Naive B cell (primary cell): ENCODE measurements at places on chromosomes 16 and 17. TPM values are rescaled to one million over a fixed set of nuclear protein-coding genes. Genes with fewer than 3 reads are reported as not detected.

- no peak for DNase-seq
These were observed 51.6 kb downstream of the TEX14 start for GRCh38 chr17:58640202-58640601.

GRCh38 chr16:53506254-53506653, 3.2 kb upstream of the AKTIP start:
- DNase-seq, result no peak

DNA sequence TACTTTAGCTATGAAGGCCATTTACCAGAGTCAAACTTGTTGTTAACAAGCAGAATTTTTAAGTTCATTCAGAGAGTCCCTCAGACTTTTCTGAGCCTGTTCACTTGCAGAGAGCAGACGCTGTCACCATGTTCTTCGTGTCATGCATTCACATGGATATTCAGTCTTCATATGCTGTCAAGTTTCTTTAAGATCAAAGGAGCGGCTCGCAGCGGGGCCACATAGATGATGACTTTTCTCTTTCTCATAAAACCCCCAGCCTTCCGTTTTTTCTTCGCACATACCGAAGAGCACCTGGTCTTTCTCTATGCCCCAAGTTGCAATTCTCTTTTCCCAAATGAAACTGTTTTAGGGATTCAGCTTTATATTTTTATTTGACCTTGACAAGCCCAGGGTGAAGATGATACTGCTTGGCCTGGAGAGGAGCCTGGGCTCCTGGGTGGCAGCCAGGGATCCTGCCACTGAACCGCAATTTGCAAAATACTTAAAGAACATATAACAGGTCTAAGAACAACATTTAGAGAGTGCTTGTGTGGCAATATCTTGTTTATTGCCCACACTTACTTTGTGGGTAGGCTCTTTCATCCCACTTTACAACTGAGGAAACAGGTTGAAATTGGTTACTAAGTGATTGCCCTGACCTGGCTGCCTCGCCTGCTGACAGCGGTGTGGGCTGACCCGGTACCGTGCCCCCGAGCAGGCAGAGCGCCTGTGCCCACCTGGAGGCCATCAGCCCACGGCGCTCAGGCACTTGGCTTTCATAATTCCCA, 22.9 kb downstream of the SEC14L1 start:
- DNase-seq, result no peak

DNA sequence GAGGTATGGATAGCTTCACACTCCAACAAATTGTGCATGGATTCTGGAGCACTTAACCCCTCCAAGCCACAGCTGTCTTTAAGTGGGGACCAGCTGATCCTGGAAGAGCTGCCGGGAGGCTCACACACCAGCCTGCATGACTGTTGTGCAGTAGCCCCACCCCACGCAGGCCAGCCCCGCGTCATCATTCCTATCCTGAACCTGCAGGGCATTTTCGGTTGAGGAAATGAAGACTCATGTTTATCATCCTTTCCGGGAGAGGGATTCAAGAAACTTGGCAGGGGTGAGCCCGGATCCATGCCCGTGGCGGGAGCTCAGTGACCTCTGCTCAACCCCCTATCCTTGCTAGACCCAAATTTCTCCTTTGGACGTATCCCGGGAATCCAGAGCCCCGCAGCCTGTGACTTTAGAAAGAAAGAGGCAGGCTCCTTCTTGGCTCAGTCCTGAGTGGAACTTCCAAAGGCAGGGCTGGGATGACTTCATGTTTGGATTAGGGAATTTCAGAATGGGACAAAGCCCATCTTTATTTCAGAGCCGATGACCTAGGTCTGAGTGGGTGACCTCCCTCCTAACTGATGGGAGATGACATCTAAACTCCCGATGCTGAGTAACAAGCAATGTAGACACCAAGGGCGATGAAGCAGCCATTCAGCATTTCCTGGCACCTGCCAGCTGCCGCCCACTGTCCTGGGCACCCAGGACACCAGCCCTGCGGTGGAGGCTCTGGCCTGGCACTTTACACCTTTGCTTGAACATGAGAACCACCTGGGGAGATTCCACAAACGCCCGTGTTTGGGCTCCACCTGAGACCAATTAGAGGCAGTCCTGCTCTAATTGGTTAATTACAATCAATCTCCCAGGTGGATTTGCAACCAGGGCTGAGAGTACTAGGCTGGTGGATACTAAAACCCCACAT, 43.3 kb upstream of the CMIP start:
- DNase-seq, result no peak

DNA sequence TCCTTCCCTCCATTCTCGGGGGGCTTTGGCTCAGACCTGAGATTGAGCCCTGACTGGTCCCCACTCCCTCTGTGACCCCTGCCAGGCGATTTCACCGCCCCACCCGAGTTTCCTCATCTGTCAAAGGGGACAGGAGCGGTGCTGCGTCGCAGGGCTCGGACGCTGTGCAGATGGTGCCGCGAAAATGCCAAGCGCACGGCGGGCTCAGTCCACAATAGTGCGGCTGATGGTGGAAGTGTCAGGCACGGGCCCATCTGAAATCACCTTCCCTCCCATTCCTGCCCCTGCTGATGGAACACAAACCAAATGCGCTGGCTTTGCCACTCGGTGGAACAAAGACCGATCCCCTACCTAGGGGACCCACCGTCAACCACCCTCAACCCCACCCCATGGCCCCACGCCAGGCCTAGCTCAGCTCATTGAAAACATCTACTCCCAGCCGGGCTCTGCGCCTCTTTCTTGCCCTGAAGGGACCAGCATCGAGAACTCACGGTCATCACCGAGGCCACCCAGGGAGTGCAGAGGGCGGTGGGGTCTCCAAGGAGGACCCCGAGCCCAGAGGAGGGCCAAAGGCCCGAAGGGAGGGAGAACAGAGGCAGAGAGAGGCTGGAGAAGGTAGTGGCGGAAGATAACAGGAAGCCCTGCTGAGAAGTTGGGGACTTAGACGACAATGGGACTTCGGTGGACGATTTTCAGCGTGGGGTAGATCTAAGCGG, 1.4 kb downstream of the CARHSP1 start:
- no peak for DNase-seq

DNA sequence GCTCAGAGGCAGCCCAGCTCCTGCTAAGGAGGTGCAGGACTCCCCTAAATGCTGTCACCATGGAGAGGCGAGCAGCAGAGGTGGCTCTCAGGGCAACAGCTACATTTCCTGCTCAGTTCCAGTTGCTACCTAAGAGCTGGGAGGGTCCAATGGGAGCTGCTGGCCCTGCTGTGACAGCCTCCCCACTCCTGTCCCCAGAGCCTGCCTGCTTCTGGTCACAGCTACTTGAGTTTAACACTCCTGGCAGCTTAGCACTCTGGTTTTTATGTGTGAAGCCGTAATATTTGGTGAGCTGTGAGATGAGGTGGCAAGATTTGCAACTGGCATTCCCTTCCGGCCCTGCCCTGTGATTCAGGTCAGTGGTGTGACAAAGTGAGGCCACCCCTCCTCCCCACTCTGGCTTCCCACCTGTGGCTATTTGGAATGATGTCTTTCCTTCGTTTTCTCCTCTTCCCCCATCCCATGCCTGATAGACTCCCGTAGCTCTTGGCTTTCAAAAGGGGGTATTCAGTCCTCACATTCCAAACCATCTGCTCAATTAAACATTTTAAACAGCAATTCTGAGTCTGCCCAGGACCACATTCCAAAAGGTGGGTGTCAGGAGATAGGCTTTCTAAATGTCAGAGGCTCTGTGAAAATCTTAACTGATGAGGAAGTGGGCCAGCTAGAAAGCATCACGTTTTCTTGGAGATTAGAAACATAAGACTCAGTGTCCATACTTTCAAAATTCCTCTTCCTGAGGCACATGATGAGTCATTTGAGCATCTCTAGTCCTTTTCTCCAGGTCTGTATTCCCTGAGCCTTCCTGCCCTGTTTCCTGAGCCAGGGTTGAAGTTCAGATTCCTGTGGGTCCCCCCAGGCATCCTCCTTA, 42.6 kb upstream of the SKAP1 start:
- no peak for DNase-seq

The ZG16B gene
- not detected for polyA plus RNA-seq

The FAM171A2 gene
- not detected for polyA plus RNA-seq

The CTRL gene
- 1.2 TPM for polyA plus RNA-seq

The FAM117A gene
- polyA plus RNA-seq, result 66.0 TPM

The GFAP gene
- polyA plus RNA-seq, result 0.30 TPM

The PPM1E gene
- polyA plus RNA-seq, result not detected

The TM4SF5 gene
- polyA plus RNA-seq, result not detected

The KRT34 gene
- polyA plus RNA-seq, result not detected

The PLK1 gene
- not detected for polyA plus RNA-seq

The CACNG3 gene
- polyA plus RNA-seq, result not detected
